AG20443 (cell line): ENCODE measurements at places on chromosomes 4 and X.
A peak's percentile ranks its signal among the peaks of the same experiment; 100 is the strongest.

DNA sequence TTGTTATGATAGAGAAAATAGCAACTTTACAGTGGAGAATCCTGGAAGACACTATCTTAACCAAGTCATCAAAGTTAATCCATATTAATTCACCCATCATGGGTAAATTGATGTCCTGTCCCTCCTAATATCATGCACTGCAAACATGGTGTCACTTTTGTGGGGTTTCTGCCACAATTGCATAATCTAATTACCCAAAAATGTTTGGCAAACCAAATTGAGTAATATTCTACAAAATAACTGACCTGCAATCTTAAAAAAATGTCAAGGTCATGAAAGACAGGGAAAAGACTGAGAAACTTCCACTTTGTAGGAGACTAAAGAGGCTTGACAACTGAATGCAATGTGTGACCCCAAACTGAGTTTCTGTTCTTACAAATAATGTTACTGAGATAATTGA, 37.1 kb upstream of the PLAC8 start:
- no peak for DNase-seq

- DNase-seq: peak; percentile 82
These were observed 8.9 kb upstream of the HTRA3 start for GRCh38 chr4:8260656-8261111.

DNA sequence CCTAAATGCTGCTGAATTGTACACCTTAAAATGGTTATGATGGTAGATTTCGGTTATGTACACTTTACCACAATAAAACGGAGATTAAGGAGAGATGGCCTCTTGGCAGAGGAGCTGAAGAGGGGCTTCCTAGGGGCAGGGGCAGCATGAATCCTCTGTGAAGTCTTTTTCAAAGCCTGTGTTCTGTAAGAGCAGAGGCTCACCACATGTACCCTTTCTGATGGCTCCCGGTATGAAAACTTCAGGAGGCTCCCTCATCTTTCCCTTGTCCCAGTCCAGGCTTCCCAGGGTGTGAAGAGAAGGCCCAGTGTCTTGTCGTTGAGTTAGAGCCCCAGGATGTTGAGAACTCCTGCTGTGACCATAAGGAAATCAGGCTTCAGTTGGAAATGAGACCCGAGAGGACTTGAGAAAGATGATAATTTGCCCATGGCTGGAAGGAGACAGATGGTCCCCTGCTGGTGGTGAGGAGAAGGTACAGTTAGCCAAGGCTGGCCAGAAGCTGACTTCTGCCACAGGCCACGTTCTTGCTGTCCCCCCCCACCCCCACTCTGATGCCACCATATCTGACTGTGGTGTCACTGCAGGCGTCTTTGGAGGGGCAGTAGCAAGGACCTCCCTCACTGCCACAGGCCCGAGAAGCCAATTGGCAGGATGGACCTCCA, 31.8 kb upstream of the MTM1 start:
- no peak for DNase-seq

DNA sequence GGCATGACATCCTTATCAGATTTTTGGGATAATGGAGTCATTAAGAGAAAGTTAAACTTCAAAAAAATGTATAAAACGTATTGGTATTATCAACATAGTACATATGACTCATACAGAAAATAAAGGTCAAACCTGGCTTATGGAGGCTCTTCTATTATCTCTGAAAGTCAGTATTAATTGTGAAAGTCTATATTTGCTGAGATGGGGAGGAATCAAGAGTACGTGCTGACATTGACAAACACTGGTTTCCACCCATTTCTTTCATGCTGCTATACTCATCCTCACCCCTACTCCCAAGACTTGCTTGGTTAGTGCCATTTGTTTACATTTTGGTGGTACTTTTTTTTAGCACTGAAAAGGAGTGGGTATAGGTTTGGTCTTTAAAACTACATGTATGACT, 30.8 kb upstream of the PLA2G12A start:
- no peak for DNase-seq

DNA sequence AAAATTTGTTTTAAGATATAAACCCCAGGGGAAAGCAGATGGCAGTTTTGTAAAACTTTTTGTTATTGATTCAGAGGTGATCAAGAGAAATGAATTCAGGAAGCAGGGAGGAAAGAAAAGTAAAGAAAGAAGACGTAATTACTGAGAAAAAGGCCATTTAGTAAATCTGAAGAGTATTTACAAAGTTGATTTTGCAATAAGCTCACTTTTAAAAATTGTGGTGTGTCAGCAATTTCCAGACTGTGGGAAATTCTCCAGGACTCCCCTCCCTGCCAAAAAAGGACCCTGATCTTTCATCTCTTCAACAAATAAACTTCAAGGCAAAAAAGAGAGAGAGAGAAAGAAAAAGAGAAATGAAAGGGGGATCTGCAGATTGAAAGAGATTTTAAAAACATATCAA, 36.6 kb downstream of the PCYT1B start:
- no peak for DNase-seq

DNA sequence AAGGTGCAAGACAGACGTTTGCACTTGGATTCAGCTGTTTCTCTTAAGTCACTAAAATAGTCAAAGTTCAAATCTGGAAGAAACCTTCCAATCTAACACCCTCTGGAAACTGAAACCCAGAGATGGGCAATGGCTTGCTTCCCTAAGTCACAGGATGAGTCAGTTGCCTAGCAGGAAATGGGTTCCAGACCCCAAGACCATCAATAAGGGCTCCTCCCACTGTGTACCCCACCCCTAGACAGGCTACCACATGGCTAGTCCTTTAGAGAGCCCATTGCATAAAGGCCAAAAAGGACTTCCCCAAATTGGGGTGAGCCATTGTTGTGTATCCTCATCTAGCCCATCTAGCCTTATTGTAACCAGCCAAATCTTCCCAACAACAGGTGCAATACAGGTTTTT, 216.2 kb downstream of the HS6ST2 start:
- DNase-seq: no peak

GRCh38 chrX:47143894-47144625, 442 bp downstream of the NDUFB11 start:
- DNase-seq: peak; percentile 64

DNA sequence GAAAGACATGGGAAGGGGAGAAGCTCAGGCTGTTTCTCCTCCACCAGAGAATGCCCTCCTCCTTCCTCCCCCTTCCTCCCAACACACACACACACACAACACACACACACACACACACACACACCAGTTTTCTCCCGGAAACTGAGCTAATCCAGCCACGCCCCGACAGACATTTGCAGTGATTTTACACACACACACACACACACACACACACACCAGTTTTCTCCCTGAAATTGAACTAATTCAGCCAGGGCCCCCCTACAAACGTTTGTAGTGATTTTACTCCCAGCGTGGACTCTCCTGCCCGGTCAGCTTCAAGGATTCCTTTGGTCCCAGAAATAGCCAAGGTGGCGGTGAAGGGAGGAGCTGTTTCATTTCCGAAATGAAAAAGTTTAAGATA, 32.9 kb upstream of the STX18 start:
- peak; percentile 80 for DNase-seq

DNA sequence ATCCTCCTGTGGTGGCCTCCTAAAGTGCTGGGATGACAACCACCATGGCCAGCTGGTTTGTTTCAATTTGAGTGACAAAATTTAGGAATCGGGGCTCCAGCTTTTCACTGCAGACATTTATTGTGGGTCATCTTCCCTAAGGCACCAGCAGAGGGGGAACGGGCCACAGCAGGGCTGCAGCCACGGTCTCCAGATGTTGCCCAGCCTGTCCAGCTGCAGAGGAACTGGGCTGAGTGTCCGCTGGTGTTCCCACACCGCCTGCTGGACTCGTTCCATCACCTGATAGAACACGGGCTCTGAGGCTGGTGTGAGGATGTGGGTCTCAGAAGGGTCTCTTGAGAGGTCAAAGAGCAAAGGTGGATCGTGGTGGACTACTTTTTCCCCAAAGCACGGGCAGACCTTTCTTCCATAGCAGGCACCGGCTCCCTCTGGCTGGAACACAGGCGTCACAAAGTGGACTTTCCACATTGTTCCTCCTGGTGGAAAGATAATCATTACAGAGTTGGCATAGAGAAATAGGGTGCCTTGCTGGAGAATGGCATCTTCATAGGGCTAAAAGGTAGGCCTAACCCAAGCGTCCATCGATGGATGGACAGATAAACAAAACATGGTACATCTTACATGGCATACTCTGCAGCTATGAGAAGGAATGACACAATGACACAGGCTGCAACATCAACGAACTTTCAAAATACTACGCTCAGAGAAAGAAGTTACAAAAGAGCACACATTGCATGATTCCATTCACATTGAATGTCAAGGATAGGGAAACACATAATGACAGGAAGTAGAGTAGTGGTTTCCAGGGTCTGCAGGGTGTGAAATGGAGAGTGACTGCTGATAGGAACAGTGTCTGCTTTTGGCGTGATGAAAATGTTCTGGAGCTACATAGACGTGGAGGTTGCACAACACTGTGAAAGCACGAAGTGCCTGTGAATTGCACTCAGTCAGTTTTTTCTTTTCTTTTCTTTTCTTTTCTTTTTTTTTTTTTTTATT, 5.9 kb upstream of the ARSD start:
- no peak for DNase-seq

DNA sequence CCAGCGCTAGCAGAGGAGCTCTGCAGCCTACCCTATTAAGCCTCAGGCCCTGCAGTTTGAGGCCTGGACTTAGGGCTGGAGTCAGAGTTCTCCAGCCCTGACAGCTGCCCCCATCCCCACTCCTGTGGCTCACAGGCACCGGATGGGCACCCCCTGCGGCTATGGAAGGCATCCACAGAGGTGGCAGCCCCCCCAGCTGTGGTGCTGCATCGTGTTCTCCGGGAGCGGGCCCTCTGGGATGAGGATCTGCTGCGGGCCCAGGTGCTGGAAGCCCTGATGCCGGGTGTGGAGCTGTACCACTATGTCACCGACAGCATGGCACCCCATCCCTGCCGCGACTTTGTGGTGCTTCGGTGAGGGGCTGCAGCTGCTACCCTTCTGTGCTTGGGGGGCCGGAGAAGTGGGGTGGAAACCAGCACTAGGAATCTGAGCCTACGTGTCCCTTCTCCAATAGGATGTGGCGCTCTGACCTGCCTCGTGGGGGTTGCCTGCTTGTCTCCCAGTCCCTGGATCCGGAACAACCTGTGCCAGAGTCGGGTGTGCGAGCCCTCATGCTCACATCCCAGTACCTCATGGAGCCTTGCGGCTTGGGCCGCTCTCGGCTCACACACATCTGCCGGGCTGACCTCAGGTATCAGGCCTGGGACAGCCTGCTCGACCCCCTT, 76.2 kb downstream of the STARD8 start:
- DNase-seq: no peak

- no peak for DNase-seq
These were observed 400.7 kb downstream of the DCAF12L2 start for GRCh38 chrX:125765347-125765746.

DNA sequence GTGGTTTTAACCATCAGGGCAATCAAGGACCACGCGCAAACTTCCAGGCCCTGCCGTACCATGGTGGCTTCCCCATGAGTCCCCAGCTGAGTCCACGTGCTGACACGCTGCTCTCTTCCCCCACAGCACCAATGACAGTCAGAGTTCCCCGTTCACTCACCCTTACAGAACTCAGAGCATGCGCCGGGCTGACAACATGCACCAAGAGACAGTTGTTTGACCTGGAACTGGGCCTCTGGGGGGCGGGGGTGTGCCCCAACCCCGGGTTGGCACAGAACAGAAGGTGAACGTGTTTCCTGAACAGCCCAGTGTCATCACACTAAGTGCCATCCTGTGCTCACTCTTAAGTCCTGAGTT, 29.4 kb downstream of the IRF2 start:
- no peak for DNase-seq

- DNase-seq: no peak
These were observed 23.6 kb upstream of the HGFAC start for GRCh38 chr4:3418029-3418762.

- DNase-seq: no peak
These were observed 75.6 kb downstream of the AFAP1 start for GRCh38 chr4:7863911-7864681.

- DNase-seq: no peak
These were observed 33.4 kb downstream of the ACSL1 start for GRCh38 chr4:184792334-184792733.

- no peak for DNase-seq
These were observed 24.4 kb downstream of the TRIM2 start for GRCh38 chr4:153228512-153229140.

DNA sequence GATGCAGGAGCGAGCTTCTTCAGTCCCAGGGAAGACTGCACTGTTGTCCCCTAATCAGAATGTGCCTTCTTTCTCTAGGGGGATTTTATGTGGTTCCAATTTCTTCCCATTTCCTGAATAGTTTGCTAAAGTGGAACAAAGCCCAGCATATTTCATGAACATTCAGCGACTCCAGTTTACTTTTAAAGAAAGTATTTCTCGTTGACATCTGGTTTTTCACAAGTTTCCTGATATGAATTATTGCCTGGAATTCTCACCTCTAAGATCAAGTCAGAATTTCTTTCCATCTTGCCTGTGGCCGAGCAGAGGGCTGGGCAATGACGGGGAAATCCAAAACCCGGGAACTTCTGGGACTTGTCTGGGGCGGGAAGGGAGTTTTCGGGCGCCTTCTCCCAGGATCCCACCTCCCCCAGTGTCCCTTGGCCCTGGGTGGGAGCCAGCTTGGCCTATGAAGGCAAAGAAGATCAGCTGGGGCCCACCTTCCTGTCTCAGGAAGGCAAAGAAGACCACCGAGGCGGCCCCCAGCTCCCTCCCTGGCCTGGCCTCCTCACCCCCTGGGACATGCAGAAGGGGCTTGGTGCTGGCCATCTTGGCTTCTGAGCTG, 15.4 kb downstream of the SORCS2 start:
- peak; percentile 42 for DNase-seq

- DNase-seq: no peak
These were observed 715.7 kb upstream of the HTR2C start for GRCh38 chrX:113868177-113868576.

DNA sequence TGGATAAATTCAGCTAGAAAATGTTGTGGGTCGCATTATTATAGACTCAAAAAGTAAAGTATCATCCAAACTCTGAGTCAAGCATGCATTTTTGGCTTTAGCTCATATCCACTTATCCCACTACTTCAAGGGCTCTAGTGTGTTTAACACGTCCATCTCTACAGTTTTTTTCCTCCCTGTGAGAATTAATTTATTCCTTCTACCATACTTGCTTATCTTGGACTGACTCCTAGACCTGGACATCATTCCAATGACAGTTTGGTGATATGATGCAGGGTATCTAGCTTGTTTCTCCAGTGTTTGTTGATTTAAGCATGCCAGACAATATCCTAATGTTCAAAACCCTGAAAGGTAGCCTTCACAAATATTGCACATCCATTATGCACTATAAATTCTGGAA, 1037.1 kb upstream of the INTU start:
- DNase-seq: no peak

DNA sequence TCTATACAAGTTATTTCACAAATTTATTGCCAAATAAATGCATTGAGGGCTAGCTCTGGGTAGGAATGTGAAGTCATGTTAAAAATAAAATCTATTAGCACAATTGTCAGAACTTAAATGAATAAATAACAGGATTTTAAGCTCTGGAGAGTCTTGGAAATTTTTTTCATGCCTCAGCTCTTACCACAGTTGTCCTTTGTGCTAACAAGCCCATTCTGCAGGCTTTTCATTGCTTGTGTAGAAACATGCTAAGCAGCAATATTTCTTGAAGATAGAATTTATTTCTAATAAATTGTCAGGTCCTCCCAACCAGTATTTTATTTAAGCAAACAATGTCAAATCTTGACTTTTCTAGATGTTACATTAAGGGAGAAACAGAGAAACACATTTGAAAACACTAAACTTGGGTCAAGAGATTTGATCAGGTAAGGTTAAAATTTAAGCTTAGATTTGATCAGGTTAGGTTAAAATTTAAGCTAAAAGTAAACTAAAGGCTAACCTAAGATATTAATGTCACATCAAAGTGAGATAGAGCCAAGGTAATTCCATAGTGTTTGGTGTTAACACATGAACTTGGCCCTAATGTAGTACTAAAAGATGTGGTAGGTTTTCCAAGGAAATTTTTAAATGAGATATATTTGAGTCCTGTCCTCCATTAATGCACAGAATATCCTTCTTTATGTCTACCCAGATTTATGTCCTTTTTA, 179.1 kb upstream of the IL1RAPL1 start:
- DNase-seq: no peak
